ENCODE measurements at places on chromosomes 1 and 21. TPM values are rescaled to one million over a fixed set of nuclear protein-coding genes. Genes with fewer than 3 reads are reported as not detected.

DNA sequence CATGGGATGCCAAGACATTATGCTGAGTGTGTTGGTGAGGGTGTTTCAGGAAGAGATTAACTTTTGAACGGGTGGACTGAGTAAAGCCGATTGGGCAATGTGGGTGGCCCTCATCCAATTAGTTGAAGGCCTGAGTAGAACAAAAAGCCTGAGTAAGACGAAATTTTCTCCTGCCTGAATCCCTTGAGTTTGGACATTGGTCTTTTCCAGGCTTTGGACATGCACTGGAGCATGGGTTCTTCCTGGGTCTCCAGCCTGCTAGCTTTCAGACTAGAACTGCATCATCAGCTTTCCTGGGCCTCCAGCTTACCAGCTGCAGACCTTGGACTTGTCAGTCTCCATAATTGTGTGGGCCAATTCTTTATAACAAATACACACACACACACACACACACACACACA is 63.6 kb downstream of the NIBAN1 start:
- no peaks in the 10 kb centered on the region for H3K36me3 ChIP-seq
- DNase-seq = no peak
- H3K4me3 ChIP-seq = no peak overlapping the region
- no peak overlapping the region for H3K27ac ChIP-seq

- H3K27ac ChIP-seq = no peak overlapping the region
- no peaks in the 10 kb centered on the region for H3K36me3 ChIP-seq
- DNase-seq = no peak
- no peak overlapping the region for H3K4me3 ChIP-seq
- no peaks in the 10 kb centered on the region for H3K4me1 ChIP-seq
- no peaks in the 10 kb centered on the region for H3K27me3 ChIP-seq
These were observed 188.7 kb downstream of the CHRM3 start for GRCh38 chr1:239575113-239575512.

GRCh38 chr1:227779685-227780084 is 35.8 kb upstream of the PRSS38 start:
- no peaks in the 10 kb centered on the region for H3K36me3 ChIP-seq
- no peaks in the 10 kb centered on the region for H3K27me3 ChIP-seq
- H3K27ac ChIP-seq = no peak overlapping the region
- H3K4me1 ChIP-seq = peaks cover 2% of the 10 kb centered on the region

DNA sequence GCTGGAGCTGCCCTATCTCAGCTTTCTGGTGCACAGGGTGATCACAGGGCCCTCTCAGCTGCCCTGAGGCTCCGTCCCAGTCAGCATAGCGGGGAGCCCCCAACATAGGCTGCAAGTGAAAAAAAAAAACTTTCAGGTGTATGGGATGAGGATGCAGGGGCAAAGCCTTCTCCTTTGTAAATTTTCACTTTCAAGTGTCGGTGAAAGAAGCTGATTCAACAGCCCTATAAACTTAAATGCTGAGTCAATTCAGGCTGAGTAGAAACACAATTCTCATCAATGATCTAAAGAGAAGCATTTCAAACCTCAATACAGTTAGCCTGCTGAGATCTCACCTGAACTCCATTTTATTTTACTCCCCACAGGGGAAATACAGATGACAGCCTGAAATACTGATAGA is 171.2 kb downstream of the SEC16B start:
- no peaks in the 10 kb centered on the region for H3K4me1 ChIP-seq
- no peak overlapping the region for H3K27ac ChIP-seq
- H3K4me3 ChIP-seq = no peak overlapping the region
- no peak for DNase-seq
- no peaks in the 10 kb centered on the region for H3K36me3 ChIP-seq

- H3K27ac ChIP-seq = peak overlapping the region; percentile 97
- peak overlapping the region; percentile 71 for H3K4me3 ChIP-seq
- DNase-seq = no peak
- no peaks in the 10 kb centered on the region for H3K27me3 ChIP-seq
- peaks cover 29% of the 10 kb centered on the region for H3K4me1 ChIP-seq
- H3K36me3 ChIP-seq = peaks cover 26% of the 10 kb centered on the region
These were observed 827 bp downstream of the RFX5 start for GRCh38 chr1:151346082-151346768.

DNA sequence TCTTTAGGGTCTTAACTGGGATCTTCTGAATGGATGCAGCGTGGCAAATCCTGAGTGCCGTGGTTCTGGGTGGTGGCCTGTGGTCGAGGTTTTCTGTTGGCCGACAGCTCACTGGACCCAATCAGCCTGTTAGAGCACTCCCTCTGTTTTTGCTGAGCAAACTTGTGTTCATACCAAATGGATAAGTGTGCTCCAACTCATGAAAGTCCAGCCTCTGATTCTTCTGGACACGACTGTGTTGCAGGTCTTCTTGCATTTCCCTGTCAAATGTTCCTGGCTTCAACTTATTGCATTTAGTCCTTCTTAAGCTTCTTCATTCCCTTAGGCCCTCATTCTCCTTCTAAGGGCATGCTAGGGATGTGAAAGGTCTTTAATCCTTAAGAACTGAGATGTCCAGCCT is 63.7 kb downstream of the AJAP1 start:
- no peak for DNase-seq
- no peak overlapping the region for H3K4me3 ChIP-seq
- H3K27ac ChIP-seq = no peak overlapping the region
- no peaks in the 10 kb centered on the region for H3K27me3 ChIP-seq
- no peaks in the 10 kb centered on the region for H3K36me3 ChIP-seq
- no peaks in the 10 kb centered on the region for H3K4me1 ChIP-seq

GRCh38 chr1:16405441-16405840 is 31.8 kb downstream of the SPATA21 start:
- H3K4me1 ChIP-seq = no peaks in the 10 kb centered on the region
- H3K27me3 ChIP-seq = no peaks in the 10 kb centered on the region
- no peak overlapping the region for H3K4me3 ChIP-seq
- no peaks in the 10 kb centered on the region for H3K36me3 ChIP-seq

DNA sequence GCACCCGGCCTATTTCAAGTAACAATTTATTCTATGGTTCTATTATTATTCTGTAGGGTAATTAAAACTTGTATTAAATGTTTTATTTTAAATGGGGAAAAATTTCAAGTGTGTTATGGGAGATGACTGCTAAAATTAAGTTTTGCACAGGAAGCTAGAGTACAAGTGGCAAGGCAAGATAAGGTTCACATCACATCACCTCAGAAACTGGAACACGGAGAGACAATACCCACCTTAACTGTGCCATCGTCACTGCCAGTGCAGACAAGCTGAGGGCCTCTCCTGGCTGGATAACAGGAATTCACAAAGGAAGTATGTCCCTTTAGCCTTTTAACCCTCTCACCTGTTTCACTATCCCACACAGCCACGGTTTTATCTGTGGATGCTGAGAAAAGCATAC is 7.6 kb downstream of the SNRNP40 start:
- no peak for DNase-seq
- H3K27ac ChIP-seq = no peak overlapping the region
- H3K36me3 ChIP-seq = peaks cover 45% of the 10 kb centered on the region
- H3K4me3 ChIP-seq = no peak overlapping the region

The TXNDC12 gene
- 41.3 TPM for total RNA-seq

The LYPD8 gene
- not detected for total RNA-seq

The POU3F1 gene
- 0.14 TPM for total RNA-seq

The FMO4 gene
- 2.7 TPM for total RNA-seq

The GPR61 gene
- not detected for total RNA-seq

The FCRL5 gene
- not detected for total RNA-seq

The OR6N1 gene
- not detected for total RNA-seq

The KIF17 gene
- total RNA-seq = not detected

The EPHA10 gene
- total RNA-seq = not detected

All from CD4-positive, alpha-beta memory T cell (primary cell).